ENCODE measurements at places on chromosomes 3 and 15.

- DNase-seq = no peak
Measured at GRCh38 chr3:180253283-180253682, 216.5 kb upstream of the PEX5L start.

DNA sequence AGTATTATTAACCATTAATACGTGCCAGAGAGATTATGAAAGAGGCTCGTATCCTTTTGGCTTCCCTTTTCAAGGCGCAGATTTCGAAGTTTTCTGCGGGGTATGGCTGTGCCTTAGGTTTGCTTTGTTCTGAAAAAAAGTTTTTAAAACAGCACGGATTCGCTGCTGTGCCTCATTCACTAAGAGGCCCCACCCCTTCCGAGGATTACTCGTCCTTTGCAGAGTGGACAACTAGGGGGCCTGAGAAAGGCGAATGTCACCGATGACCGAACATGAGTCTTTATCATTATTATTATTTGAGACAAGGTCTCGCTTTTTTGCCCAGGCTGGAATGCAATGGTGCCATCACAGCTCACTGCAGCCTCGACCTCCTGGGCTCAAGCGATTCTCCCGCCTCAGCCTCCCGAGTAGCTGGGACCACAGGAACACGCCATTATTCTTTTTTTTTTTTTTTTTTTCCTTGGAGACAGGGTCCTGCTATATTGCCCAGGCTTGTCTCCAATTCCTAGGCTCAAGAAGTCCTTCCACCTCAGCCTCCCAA is 684 bp upstream of the RPS27L start:
- DNase-seq = no peak

GRCh38 chr15:49103002-49103401 is 52.4 kb downstream of the COPS2 start:
- DNase-seq = no peak

DNA sequence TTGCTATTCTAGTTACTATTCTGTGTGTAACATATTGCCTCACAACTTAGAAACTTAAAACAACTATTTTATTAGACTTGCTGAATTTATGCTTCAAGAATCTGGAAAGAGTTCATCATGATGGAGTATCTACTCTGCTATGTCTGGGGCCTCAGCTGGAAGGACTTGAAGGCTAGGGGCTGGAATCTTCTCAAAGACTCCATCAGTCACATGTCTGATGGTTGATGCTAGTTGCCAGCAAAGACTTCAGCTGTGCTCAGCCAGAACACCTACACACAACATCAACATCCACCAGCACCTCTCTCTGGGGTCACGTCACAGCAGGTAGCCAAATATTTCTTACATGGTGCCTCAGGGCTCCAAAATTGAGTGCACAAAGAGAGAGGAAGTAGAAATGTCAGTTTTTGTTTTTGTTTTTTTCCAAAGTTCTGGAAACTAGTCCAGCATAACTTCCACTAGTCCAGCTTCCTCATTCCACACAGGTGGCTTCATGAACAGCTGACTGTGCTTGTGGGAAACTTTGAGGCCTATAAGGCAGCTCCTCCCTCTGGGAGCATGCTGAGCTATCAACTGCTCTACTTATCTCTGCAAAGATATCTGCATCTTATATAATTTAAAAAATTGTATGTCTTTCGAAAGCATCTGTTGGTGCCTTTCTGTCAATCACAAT is 325.4 kb upstream of the AGTR1 start:
- DNase-seq = no peak

DNA sequence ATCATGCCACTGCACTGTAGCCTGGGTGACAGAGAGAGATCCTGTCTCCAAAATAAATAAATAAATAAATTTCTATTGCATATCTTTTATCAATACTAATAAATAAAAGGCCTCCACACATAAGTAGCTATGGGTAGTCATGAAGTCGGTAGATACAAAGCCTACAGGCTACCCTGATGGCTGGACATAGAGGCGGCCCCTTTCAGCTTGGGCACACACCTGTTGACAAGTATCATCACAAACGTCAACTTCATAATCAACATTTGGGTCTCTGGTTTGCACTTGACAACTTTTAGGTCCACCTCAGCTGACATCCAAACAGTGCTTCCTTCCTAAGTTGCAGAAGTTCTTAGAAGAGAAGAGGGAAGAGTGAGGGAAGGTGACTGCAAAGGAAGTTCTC is 53.4 kb downstream of the ITGA11 start:
- no peak for DNase-seq

Measured in head of caudate nucleus (tissue), 42 donors.